T-helper 2 cell treated with Interferon-gamma antibody and Interleukin-4, amounts not matched to agents 5 μg/mL and 100 μg/mL, for 36 hours (primary cell): ENCODE measurements at places on chromosomes 2 and 18.

- peak; percentile 50 for DNase-seq
Observed at GRCh38 chr2:239934571-239935171, 90.5 kb downstream of the NDUFA10 start.

- no peak for DNase-seq
Observed at GRCh38 chr2:159617646-159618045, 1.3 kb upstream of the BAZ2B start.

GRCh38 chr2:124034265-124034664, 9.2 kb downstream of the CNTNAP5 start:
- DNase-seq = no peak

DNA sequence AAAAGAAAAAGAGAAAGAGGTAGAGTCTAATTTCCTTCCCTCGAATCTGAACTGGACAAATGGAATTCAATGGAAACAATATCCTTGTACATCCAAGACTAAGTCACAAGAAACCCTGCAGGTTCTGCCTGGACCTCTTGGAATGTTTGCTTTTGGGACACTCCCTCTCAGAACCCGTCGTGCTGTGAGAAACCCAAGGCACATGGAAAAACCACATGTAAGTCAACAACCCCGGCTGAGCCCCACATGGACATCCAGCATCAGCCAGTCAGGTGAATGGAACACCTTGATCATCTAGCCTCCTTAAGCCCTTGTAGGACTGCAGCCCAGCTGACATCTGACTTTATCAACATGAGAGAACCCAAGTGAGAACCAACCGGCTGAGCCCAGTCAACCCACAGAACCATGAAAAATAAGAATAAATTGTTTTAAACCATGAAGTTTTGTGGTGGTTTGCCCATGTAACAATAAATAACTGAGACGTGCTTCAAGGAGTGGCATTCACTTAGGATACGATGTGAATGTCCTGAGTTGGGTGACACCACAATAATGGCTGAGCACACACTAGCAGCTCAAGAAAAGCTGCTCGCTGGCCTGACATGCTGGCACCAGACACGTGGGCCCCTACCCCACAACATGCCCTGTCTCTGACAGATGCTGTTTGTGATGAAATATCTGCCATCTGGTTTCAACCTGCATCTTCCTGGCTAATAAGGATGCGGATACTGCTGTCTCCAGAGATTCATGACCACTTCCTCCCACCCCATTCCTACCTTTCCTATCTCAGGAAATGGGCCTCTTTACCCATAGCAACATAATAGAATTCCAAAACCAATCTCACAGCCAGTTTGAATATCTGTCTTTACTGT, 28.8 kb downstream of the PKDCC start:
- no peak for DNase-seq

DNA sequence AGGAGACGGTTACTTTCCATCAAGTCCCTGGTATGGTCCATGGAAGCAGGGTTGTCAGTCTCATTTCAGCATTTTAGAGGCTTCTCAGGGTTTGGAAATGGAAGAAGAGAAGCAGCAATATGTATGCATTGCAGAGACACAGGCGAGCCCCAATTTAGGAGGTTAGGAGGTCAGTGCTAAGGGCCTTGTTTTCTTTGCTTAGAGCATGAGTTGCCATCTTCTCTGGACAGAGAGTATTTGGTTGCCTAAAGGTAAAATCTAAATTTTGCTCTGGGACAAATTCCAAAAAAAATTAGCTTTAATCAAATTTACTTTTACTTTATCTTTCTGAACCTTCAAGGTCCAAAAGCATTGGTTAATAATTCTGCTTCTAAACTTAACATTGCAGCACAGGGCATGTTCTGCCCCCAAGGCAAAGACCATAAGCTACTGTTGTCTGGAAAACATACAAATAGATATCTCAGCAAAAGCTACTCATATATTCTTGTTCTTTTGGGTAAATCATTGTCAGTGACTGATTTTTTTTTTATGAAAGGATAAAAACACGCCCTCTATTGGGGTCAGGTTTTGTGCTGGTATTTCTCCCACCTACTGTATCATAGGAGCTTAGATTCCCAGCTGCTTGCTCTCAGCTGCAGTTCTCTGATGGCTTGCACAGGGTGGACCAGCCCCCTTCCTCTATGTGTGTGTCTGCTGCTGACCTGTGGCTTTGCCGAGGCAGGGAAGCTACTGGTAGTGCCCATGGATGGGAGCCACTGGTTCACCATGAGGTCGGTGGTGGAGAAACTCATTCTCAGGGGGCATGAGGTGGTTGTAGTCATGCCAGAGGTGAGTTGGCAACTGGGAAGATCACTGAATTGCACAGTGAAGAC, at the start of gene UGT1A9:
Gene UGT1A9, plus strand, starts transcription at position 609 of the 872 bp plus-strand sequence. Its CDS starts 37 bp downstream, at position 646.
- DNase-seq = no peak

- no peak for DNase-seq
Observed at GRCh38 chr2:44707945-44708660, 233.4 kb upstream of the SIX3 start.

- DNase-seq = no peak
Observed at GRCh38 chr2:182281276-182281675, 145.6 kb downstream of the PDE1A start.

- no peak for DNase-seq
Observed at GRCh38 chr2:150421126-150421651, 66.3 kb downstream of the RND3 start.

GRCh38 chr2:175003875-175004729, 1.1 kb downstream of the CHN1 start:
- no peak for DNase-seq

DNA sequence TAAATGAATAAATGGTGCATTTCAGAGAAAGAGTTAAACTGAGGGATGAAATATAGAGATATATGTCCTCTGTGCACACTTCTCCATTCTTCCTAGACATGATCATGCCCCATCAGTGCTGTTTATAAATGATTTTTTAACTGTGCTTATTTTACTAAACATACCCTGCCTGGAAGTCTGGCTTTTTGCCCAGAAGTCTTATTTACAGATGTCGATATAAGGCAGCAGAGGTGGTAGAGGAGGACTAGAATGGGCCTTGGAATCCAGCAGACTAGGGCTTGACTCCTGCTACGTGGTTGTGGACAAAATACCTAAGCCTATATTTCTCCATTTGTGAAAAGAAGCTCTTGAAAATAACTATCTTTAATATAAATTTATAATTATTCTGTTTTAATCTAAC, 355.5 kb downstream of the RAD51AP2 start:
- no peak for DNase-seq

DNA sequence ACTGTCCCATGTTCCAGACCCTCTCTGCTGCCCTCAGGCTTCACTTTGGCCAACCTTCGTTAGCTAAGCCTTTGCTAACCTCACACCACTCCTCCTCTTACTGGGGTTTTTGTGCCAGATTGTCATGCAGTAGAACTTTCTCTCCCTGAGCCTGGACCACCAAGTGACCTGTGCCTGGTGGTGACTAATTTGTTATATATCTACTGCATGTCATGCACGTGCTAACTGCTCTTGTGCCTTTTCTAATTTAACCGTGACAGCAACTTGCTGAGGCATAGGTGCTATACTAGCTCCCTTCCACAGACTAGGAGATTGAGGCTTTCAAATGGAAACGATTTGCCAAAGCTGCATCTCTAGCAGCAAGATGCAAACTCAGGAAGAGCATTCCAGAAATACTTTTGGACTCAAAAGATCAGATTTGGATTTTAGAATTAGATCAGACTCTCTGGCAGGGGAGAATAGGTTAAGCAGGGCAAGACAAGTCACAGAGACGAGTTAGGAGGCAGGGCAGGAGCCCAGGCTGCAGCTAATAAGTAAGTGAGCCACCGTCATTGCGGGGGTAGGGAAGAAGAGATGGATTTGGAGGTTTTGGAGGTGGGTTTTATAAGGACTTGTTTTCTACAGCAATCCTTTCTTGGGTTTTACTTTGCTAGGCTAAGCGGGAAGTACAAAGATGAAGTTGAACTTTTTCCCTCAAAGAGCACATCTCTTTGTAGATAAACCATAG, 1.8 kb downstream of the PPP1R7 start:
- no peak for DNase-seq
